ENCODE measurements at places on chromosomes 4 and X. TPM values are rescaled to one million over a fixed set of nuclear protein-coding genes. Genes with fewer than 3 reads are reported as not detected.

DNA sequence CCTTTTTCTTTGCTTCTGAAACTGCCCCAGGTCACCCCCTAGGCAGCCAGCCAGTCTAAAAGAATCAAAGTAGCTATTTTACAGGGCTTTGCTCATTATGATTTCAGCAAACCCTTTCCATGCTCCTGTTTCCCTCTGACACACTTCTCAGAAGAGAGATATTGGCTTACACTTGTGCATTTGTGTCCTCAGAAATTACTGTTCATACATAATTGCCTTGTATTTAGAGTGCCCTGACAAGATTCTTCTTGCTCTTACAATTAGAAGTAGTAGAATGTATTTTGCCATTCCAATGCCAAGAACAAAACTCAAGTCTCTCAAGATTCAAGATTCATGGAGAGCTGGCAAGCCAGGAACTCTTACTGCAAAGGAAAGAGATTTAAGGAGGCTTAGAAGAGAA, 531.0 kb upstream of the ZFP42 start:
- no peak for DNase-seq

DNA sequence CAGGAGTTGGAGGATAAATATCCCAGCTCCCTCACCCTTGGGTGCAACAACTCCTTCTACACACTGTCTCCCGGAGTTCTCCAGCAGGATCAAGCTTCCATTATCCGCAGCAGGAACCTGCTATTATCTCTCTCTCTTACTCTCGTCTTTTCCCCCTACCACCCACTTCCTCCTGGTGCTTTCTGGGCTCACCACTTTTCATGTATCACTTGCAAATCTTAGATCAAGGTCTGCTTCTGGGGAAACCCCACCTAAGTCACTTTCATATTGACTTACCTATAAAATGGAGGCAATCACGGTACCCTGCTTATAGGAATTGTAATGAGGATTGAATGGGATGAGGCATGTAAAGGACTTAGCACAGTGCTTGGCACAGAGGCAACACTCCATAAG, 589.5 kb downstream of the BCOR start:
- DNase-seq, result no peak

DNA sequence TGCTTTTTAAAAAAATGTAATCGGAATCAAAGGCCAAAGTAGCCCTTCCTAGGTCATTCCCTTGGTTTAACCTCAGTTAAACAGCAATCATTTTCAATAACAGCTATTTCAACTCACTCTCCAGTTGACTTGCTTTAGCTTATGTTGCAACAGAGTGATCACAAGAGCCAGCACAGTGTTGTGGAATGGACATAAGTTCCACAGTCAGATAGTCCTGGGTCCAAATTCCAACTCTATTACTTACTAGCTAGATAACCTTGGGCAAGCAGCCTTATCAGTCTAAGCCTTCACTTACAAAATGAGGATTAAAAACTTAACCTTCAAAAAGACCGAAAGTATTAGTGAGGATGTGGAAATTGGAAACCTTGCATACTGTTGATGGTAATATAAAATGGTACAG, 9.2 kb upstream of the GPC3 start:
- no peak for DNase-seq

- no peak for DNase-seq
These were observed 8.9 kb upstream of the UGT2A3 start for GRCh38 chr4:68960294-68961163.

GRCh38 chr4:174406383-174406782, 115.9 kb downstream of the HPGD start:
- DNase-seq, result no peak

DNA sequence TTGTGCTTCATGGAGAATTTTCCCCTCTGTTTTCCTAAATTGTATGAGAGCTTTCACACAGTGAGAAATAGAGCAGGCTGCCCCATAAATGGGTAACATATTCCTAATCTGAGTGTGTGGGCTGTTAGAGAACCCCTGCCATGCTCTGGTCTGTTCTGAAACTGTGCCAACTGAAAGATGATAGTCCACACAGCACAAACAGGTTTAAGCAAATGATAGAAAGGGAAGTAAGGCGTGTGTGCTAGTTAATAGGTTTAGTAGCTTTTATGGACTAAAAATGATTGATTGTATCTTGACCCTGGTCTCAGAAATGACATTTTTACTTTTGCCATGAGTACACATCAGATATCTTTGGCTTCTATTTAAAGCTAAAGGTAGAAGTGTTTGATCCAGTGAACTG, 106.2 kb downstream of the PRRG1 start:
- no peak for DNase-seq

DNA sequence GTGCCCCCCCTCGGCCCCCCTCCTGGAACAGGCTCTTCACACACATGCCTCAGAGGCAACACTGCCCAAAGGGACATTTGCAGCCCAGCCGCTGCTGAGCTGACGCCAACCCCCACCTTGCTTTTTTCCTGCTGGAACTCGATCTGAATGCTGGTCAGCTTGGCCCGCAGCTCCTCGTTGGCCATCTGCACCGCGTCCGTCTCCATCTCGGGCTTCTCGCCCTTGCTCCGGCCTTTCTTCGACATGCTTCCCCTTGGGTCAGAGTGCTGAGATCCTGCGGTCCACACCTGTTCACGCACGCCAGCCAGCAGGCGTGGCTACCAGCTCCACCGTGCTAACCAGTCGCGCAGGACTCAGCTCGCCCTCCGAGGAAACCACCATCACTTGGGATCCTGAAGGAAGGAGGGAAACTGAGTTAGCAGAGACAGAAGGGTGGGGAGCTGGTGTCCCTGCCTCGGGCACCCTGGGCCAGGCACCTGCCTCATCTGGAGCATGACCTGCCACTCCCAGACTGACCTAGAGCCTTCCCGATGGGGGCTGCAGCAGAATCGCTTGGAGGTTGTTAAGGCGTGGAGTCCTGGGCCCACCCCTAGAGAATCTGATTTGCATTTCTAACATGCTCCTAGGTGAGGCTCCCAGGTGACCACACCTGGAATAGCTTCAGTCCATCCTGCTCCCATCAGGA, 87.6 kb downstream of the JAKMIP1 start:
- no peak for DNase-seq

DNA sequence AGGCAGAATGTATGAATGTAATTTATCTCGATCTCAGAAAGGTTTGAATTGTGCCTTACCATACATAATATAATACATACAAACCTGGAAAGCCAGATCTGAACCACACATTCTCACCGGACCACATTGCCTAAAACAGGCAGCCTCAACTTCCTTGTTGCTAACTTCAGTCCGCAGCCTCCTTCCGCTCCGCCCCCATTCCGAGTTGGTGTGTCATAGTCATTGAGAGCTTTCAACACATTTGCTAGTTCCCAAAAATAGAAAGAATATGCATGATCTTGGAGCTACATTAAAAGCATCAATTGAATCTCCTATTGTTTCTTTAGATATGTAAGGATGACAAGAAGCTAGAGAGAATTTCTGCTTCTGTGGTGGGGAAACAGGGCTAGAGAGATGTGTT, 127.2 kb downstream of the ARHGEF9 start:
- DNase-seq, result peak; percentile 79

DNA sequence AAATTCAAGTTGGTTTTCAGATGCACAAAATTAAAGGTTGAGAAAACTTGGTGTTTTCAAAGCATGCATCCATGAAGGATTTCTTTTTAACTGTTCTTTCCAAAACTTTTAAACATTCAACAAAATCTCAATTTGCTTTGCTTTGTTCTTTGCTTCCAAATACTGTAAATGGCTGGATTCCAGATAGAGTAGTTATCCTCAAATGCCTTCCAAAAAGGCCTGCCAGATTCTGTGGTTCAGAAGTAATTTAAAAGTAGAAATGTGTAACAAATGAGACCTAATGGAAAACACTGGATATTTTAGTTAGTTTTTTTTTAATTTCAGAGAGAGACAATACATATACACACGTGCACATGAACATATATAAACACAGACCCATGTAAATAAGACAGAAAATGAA, 97.3 kb downstream of the NR3C2 start:
- no peak for DNase-seq

DNA sequence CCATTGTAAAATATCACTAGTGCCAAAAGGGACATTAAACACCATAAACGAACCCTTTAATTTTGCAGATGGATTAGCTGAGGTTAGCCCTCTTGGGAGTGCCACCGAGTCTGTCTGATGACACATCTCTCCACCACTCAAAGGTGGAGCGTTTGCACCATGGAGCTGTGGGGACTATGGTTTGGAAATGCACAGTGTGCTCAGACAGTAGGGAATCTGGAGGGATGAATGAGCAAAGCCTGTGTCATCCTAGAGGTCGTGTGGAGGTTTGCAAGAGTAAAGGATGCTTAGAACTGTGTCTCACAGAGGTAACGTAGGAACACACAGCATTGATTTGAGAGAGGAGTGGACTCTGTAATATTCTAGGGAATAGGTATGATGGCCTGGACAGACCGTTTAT, 93.7 kb downstream of the CLNK start:
- DNase-seq, result no peak

- DNase-seq, result no peak
These were observed 392.0 kb downstream of the GBA3 start for GRCh38 chr4:23084559-23085248.

DNA sequence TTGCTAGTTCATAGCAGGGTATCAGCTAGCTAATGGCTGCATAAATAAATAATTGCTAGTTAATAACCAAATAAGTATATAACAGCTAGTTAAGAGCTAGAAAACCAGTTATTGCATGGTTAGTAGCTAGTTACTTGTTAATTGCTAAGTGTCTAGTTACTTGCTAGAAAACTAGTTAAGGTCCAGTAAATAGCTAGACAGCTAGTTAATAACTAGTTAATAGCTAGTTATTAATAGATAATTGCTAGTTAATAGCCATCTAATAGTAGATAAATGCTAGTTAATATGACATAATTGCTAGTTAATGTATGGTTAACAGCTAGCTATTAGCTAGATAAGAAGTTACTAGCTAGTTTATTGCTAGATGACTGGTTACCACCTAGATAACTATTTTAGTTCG, 629.9 kb upstream of the CT83 start:
- DNase-seq, result no peak

Gene MAGEA10
- total RNA-seq, result not detected

Gene FAM9A
- not detected for total RNA-seq

Gene FABP2
- not detected for total RNA-seq
